ENCODE measurements at places on chromosomes 16 and 17. TPM values are rescaled to one million over a fixed set of nuclear protein-coding genes. Genes with fewer than 3 reads are reported as not detected.
A peak's percentile ranks its signal among the peaks of the same experiment; 100 is the strongest.

DNA sequence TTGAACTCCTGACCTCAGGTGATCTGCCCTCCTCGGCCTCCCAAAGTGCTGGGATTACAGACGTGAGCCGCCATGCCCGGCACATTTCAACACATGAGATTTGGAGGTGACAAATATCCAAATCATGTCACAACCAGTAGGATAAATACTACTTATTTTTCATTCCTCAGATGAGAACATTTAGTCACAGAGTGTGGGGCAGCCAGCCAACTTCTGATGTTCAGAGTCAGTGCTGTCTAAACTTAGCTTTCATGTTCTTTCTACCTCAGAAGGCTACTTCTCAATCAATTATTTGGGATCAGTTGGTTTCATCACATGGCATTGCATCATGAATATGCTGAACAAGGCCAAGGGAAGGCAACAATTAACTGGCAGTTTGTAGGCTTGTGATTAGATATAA lies 134.5 kb downstream of the CDH13 start:
- DNase-seq: no peak
- peaks cover 12% of the 10 kb centered on the region for H3K27me3 ChIP-seq
- no peak overlapping the region for H3K4me3 ChIP-seq

DNA sequence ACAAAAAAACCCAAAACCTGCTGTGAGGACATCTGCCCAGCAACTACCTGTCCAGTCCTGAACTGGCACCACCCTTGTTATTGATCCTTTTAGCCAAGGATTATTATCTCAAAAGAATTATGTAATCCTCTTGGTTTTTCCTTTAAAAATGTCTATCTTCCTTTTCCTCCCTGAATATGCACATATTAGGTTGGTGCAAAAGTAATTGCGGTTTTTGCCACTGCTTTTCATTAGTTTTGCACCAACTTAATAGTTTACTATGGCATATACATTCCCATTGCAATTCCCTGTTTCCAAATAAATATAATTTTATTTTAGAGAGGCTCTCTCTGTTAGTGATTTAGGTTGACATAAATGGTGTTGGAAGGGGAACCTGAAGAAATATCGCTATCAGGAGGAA lies 51.3 kb downstream of the MPHOSPH6 start:
- no peak for DNase-seq
- H3K4me1 ChIP-seq: no peaks in the 10 kb centered on the region
- H3K27me3 ChIP-seq: peaks cover 3% of the 10 kb centered on the region
- no peaks in the 10 kb centered on the region for H3K36me3 ChIP-seq

DNA sequence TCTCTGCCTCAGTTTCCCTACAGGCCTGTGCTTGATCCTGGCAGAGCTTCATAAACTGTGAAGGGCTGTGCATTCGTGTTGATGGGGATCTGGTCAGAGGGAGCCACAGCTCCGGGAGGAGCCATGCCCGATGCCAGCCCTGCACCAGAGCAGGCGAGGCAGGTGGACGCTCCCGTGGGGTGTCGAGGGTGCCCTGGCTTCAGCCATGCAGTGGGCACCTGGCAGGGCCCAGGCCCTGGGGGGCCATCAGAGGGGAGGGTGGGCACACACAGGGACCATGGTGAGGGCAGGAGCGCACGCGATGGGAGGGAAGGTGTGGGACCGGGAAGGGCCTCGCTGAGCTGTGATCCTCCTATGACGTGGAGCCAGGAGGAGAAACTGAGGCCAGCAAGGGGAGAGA lies 22.0 kb downstream of the ZFPM1 start:
- H3K4me3 ChIP-seq: no peak overlapping the region
- peaks cover 47% of the 10 kb centered on the region for H3K4me1 ChIP-seq
- no peaks in the 10 kb centered on the region for H3K36me3 ChIP-seq
- DNase-seq: no peak

DNA sequence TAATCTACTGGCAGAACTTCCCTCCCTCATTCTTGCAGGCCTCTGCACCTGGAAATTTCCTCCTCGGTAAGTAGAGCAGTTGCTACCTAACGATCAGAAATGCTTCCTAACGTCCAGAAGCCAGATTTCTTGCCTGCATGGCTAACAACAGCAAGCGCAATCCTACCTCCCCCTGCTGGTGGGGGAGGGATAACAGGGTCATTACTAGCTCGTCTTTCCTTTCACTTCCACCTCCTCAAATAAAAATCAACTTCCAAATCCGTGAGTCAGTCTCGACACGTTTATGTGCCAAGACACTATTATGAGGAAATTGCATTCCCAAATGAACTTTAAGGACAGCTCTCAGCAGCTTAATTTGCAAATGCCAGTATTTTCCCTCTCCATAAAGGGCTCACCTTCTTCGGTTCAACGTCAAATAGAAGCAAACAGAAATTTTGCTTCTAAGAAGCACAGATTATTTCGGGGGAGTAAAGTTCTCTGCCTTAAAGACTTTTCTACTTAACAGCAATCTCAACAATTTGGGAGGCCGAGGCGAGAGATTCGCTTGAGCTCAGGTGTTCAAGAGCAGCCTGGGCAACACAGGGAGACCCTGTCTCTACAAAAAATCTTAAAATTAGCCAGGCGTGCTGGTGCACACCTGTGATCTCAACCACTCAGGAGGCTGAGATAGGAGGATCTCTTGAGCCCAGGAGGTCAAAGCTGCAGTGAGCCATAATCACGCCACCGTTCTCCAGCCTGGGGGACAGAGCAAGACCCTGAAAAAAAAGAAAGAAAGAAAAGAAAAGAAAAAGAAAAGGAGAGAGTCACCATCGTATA lies 188.6 kb upstream of the PSMD7 start:
- no peak overlapping the region for H3K27ac ChIP-seq
- peak; percentile 43 for DNase-seq
- H3K4me1 ChIP-seq: peaks cover 4% of the 10 kb centered on the region

DNA sequence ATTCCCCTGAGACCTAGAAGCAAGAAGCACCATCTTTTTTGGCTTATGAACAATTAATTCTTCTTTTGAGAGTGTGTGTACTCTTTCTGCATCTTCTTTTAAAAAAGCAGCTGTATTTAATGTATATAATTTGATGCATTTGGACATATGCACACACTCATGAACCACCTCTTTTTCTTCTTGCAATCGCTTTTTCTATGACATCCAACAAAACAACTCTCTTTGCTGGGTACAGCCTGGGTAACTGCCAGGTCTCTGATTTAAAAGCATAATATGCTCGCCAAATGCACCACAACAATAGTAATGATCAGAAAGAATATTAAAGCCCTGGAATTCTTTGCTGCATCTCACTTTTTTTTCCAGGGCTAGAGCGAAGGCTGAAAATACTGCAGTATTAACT lies 97.3 kb downstream of the HAPSTR1 start:
- DNase-seq: no peak
- H3K27ac ChIP-seq: no peak overlapping the region
- no peak overlapping the region for H3K4me3 ChIP-seq
- no peaks in the 10 kb centered on the region for H3K36me3 ChIP-seq
- no peaks in the 10 kb centered on the region for H3K27me3 ChIP-seq
- no peaks in the 10 kb centered on the region for H3K4me1 ChIP-seq

DNA sequence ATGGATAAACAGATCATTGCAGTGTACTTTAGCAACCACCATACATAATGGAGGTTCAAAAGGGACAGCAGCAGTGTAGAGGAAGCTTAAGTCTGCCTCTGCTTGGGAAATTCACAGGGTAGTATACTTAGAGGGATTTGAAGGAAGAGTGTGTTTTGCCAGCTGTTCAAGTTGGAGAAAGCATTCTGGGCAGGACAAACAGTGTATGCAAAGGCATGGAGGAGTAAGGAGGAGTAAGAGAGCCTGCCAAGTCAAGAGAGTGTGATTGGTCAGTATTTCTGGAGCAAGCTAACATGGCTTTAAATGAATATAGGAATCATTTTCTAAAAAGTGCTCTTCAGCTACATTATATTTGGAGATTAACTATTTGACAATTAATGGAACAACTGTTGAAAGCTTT lies 22.9 kb upstream of the PHAF1 start:
- no peak overlapping the region for H3K27ac ChIP-seq
- no peak overlapping the region for H3K4me3 ChIP-seq
- peaks cover 20% of the 10 kb centered on the region for H3K36me3 ChIP-seq
- DNase-seq: no peak
- no peaks in the 10 kb centered on the region for H3K27me3 ChIP-seq

DNA sequence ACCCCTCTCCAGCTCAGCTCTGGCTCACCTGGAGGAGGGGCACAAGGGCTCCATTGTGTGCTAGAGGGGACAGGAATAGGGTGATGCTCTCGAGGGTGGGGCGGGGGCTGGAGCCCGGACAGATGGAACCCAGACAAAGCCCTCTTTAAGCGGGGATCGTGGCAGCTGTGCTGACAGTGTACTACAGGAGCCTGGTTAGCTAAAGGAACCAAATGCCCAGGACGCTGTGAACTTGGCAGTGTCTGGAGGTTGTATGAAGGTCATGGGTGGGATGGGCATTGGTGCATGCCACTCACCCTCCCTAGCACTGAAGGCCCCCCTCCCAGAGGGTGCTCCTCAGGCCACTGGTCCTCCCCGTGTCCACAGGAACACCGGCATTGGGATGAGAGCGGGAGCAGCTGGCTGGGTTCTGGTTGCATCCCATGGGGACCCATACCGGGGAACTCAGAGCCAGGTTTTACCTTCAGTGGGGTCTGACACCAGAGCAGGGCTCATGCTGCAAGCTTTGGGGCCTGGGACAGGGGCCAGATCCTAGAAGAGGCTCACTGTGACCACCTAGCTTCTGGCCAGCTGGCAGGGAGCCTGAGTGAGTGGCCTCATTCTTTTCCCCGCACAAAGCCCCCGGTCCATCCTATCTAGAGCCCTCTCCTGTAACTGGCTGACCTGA lies 11.9 kb downstream of the KIF19 start:
- H3K4me3 ChIP-seq: no peak overlapping the region
- H3K27ac ChIP-seq: no peak overlapping the region
- no peak for DNase-seq
- peaks cover 4% of the 10 kb centered on the region for H3K27me3 ChIP-seq

- no peaks in the 10 kb centered on the region for H3K4me1 ChIP-seq
- H3K27ac ChIP-seq: no peak overlapping the region
- no peak for DNase-seq
- no peaks in the 10 kb centered on the region for H3K36me3 ChIP-seq
- no peak overlapping the region for H3K4me3 ChIP-seq
- no peaks in the 10 kb centered on the region for H3K27me3 ChIP-seq
These were observed 50.0 kb downstream of the RMI2 start for GRCh38 chr16:11395008-11395948.

DNA sequence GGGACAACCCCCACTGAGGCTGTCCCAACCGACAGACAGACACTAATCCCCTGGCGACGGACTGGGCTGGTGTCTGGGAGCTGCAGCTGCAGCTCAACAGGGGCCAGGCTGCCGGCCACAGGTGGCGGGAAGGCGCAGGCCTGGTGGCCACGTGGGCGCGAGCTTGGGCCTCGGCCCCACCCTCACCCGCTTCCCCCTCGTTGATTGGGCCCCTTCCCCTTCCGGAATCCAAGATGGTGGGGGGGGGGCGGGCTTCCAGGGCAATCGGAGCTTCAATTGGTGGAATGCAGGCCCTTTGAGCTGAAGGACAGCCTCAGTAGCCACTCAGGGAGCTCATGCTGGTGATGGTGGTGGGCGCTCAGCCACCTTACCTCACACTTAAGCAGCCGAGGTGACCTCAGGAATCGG lies 8.7 kb upstream of the TBX4 start:
- peaks cover 49% of the 10 kb centered on the region for H3K27me3 ChIP-seq
- no peak for DNase-seq
- no peaks in the 10 kb centered on the region for H3K4me1 ChIP-seq
- no peak overlapping the region for H3K4me3 ChIP-seq
- H3K36me3 ChIP-seq: no peaks in the 10 kb centered on the region

GRCh38 chr16:48272837-48273421 lies 25.6 kb upstream of the ABCC11 start:
- no peaks in the 10 kb centered on the region for H3K4me1 ChIP-seq
- no peak overlapping the region for H3K27ac ChIP-seq
- no peaks in the 10 kb centered on the region for H3K27me3 ChIP-seq
- no peak for DNase-seq
- peaks cover 31% of the 10 kb centered on the region for H3K36me3 ChIP-seq
- no peak overlapping the region for H3K4me3 ChIP-seq

DNA sequence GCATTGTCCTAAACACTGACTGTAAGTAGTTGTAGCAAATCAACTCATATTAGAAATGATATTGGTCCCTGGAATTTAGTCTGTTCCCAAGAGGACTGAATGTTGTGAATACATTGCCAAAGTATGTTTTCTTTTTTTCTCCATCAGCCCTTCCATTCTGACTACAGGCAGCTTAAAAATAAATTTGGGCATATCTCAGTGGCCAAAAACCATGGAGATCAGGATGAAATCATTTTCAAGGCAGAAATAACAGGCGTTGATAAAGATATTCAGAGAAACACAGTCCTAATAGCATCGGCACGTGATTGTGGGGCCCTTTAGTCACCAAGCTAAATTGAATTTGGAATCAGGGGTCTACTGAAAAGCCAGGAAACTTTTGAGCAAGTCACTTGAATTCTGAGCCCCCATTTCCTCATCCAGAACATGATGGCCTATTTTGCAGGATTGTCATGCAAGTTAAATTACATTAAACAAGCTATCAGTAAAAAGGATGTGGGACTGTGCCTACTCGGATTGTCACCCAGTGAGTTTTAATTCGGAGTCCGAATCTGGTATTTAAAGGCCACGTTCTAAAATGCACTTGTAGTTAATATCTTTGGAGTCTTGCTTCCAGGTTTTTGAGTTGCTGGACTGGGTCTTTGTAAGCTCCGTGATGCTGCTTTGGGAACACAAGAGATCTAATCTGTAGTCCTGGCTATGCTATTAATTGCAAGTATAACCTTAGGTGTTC lies 17.1 kb downstream of the HLF start:
- no peak for DNase-seq
- H3K27ac ChIP-seq: no peak overlapping the region
- peaks cover 17% of the 10 kb centered on the region for H3K4me1 ChIP-seq
- no peak overlapping the region for H3K4me3 ChIP-seq
- no peaks in the 10 kb centered on the region for H3K36me3 ChIP-seq
- peaks cover 4% of the 10 kb centered on the region for H3K27me3 ChIP-seq

DNA sequence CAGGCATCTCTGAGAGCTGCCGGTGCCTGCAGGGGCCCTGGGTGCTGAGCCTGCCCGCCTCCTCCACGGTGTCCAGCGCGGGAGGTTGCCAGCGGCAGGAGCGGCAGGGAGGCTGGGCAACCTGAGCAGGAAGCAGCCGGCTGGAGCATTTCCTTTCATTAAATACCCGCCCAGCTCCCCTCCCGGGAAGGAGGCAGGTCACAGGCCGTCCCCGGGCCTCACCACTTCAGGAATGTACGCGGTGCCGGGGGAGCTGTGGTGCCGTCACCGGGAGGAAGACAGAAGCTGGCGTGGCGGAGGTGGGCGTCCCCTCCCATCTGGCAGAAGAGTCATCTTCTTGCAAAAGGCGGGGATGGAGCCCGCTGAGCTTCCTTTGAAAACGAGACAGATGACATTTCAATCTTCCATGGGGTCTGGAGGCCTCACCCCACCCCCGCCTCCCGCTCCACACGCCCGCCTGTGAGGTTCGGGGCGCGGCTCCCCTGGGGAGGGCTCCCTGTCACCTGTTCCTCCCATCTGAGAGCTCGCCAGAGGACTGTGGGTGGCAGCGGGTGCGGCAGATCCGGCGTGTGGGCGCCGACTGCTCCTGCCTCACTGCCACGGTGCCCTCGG lies 16.0 kb downstream of the SOX8 start:
- peaks cover 23% of the 10 kb centered on the region for H3K27me3 ChIP-seq
- peak overlapping the region; percentile 69 for H3K27ac ChIP-seq
- no peaks in the 10 kb centered on the region for H3K36me3 ChIP-seq

- H3K4me3 ChIP-seq: peak overlapping the region; percentile 62
- peak overlapping the region; percentile 80 for H3K27ac ChIP-seq
- H3K36me3 ChIP-seq: peaks cover 12% of the 10 kb centered on the region
These were observed 134.4 kb downstream of the SKAP1 start for GRCh38 chr17:48295362-48296288.

Gene CDK5R1
- 4.1 TPM for total RNA-seq

Gene CRHR1
- total RNA-seq: not detected

Gene XYLT1
- 46.6 TPM for total RNA-seq

Gene CD300LB
- not detected for total RNA-seq

Gene SULT1A3
- 38.1 TPM for total RNA-seq

Gene STH
- total RNA-seq: not detected

Gene NPIPA2
- 2.0 TPM for total RNA-seq

All from activated CD4-positive, alpha-beta T cell treated with anti-CD3 and anti-CD28 coated beads, Interleukin-2, amount 10 ng/mL, durations not matched to agents 7 days and 5 days (primary cell).